ENCODE measurements at places on chromosomes 13 and 19.
A peak's percentile ranks its signal among the peaks of the same experiment; 100 is the strongest.

- DNase-seq, result no peak
Measured at GRCh38 chr13:41520016-41520659, 62.8 kb downstream of the RGCC start.

GRCh38 chr13:23966691-23967615 is 69.7 kb upstream of the C1QTNF9B start:
- DNase-seq, result no peak

DNA sequence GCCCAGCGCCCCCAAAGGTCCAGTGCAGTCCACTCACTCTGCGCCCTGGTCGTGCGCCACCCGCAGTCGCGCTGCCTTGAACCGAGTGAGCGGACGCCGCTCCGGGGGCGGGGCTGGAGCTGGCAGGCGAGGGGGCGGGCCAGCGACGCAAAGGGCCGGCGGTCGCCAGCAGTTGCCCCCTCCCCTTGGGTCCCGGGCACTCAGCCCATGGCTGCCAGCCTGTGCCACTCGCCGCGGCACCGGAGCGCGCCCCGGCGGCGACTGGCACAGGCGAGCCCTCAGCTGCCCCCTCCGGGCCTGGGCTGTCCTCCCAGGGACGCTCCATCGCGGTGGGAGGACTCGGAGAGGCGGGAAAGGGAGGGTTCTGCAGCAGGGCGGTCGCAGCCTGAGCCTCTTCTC is at the start of gene S1PR5:
Gene S1PR5 (minus strand): TSS at position 87 of the 399 bp plus-strand sequence. CDS start 2,436 bp downstream, outside the sequence.
- no peak for DNase-seq

DNA sequence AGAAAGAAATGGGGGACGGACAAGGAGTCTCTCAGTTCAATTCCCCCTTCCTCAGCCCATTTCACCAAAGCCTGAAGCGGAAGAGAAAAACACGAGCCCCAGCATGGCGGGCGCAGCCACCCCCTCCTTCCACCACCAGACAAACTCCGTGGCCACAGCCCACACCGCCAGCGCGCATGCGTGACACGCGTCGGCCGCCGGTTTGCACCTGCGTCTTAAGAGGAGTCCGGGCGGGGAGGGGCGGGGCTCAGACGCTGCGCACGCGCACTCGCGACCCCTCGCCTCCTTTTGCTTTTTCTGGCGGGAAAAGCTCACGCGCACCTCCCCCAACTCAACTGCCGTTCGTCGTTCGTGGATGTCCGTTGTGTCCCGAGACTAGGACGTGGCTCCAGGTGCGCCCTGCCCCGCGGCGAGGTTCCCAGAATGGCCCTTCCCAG is at the start of gene KASH5:
Gene KASH5 (plus strand): TSS at position 314 of the 437 bp plus-strand sequence. CDS start 2,635 bp downstream, outside the sequence.
- peak; percentile 55 for DNase-seq

GRCh38 chr19:18869781-18870530 is 26.0 kb downstream of the CERS1 start:
- no peak for DNase-seq

- DNase-seq, result no peak
Measured at GRCh38 chr13:67914535-67914934, 684.4 kb upstream of the PCDH9 start.

GRCh38 chr13:66367356-66367755 is 862.8 kb downstream of the PCDH9 start:
- DNase-seq, result no peak

GRCh38 chr13:100826441-100826840 is 151.8 kb upstream of the TMTC4 start:
- DNase-seq, result no peak

DNA sequence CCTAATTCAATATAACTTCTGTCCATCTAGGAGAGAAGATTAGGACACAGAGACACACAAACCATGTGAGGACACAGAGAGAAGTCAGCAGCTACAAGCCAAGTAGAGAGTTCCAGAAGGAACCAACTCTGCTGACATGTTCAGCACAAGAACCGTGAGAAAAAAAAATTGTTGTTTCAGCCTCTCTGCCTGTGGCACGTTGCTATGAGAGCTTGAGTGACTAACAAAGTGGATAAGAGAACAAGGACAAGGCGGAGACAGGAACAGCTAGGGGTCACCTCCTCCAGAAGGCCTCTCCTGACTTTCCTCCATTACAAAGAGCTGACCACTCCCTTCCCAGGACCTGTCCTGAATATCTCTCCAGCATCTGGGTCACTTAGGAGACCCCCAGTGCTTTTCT is 5.6 kb upstream of the SIGLEC12 start:
- no peak for DNase-seq

DNA sequence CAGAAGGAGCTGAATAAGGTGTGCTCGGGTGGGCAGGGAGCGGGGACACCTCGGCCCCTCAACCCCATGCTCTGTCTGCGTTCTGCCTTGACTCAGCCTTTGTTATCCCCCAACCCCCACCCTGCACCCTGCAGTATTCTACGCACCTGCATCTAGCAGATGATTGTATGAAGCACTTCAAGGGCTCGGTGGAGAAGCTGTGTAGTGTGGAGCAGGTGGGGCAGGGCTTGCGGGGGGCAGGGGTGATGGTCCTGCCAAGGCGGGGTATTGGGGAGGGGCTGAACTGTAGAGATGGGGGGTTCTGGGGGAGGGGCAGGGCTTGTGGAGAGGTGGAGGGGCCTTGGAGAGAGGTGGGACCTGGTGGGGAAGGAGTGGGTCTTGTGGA is 6.1 kb downstream of the STXBP2 start:
- DNase-seq, result no peak

DNA sequence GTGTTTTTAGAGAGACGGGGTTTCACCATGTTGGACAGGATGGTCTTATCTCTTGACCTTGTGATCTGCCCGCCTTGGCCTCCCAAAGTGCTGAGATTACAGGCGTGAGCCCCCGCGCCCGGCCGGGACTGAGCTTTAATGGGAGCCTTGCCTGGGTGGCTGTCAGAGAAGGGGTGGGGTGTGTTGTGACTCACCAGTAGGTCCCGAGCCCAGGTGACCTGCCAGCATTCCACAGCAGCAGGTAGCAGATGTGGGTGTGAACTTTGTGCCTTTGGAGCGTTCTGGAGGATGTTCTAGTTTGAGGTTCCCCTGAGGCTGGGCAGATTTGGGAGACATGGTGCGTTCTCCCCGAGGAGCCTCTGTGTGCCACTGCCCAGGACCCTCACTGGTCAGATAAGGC is 7.1 kb upstream of the EPN1 start:
- DNase-seq, result no peak

- DNase-seq, result no peak
Measured at GRCh38 chr13:22964245-22964966, 216.4 kb upstream of the SGCG start.

GRCh38 chr13:28586439-28587173 is 72.3 kb upstream of the POMP start:
- no peak for DNase-seq

DNA sequence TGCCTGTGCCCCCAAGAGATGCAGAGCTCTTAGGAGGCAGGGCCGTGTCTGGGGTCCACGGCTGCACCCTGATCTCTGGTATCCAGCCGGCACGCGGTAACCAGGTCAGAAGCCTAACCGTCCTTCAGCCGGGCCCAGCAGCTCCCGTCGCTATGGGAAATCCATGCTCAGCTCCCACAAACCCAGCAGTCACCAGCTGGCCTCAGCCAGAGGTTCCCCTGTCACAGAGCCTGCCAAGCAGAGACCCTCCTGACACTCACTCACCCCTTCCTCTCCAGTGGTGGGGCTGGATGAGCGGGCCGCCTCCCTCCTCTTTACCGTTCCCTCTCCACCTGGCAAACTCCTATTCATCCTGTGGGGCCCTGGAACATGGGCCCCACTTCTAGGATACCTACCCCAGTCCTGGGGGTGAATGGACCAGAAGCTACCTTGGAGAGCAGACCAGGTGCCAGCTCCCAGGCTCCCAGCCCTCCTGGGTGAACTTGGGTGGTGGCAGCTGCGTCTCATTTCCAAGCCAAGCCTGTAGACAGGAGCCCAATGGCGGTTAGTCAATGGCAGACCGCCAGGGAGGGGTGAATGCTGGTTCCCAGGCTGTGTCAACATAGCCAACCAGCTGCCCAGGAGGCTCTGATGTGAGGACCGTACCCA is 21.4 kb upstream of the TCF3 start:
- no peak for DNase-seq

DNA sequence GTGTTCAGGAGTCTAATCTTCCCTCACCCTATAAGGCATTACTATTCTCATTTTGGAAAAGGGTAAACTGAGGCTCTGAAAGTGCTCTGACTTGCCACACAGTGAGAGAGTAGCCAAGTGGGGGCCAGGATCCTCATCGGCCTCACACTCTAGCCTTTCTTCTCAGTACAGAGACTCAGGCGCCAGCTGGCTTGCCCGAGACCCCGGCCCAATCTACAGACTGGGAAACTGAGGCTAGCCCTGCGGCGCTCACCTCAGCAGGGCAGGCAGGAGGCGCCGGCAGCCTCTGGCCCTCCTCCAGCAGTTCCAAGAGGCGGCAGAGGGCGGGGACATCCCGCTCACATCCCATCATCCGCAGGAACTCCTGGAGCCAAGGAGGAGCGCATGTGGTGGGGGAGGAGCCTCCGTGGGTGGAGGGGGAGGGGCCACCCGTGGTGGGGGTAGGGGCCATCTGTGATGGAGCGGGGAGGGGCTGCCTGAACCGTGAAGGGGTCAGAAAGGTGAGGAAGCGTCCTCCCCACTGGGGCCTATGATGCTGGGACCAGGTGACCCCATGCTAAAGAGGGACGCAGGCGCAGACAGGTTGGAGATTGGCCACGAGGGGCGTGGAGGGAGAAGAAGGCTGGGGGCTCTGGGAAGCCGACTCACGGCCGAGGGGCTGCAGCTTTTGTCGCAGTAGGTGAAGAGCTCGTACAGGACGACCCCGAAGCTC is 8.7 kb upstream of the INSL3 start:
- DNase-seq, result no peak

DNA sequence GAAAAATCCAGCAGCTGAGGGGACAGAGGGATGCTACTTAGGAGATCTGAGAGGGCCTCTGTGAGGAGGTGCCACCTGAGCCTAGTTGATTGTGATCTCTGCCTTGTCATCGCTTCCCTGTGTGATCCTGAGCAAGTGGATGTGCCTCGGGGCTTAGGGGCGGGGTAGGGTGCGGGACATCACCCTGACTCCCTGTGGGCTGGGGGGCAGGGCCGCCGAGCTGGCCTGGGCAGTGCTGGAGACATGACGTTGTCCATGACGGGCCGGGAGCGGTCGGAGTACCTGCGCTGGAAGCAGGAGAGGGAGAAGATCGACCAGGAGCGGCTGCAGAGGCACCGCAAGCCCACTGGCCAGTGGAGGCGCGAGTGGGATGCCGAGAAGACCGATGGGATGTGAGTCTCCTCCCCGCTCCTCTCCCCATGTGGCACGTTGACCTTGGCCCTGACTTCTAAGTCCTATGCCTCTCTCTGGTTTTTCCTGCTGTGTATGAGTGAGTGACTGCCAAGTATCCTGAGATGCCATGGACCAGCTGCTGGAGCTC is 8.2 kb upstream of the INAFM1 start:
- no peak for DNase-seq

DNA sequence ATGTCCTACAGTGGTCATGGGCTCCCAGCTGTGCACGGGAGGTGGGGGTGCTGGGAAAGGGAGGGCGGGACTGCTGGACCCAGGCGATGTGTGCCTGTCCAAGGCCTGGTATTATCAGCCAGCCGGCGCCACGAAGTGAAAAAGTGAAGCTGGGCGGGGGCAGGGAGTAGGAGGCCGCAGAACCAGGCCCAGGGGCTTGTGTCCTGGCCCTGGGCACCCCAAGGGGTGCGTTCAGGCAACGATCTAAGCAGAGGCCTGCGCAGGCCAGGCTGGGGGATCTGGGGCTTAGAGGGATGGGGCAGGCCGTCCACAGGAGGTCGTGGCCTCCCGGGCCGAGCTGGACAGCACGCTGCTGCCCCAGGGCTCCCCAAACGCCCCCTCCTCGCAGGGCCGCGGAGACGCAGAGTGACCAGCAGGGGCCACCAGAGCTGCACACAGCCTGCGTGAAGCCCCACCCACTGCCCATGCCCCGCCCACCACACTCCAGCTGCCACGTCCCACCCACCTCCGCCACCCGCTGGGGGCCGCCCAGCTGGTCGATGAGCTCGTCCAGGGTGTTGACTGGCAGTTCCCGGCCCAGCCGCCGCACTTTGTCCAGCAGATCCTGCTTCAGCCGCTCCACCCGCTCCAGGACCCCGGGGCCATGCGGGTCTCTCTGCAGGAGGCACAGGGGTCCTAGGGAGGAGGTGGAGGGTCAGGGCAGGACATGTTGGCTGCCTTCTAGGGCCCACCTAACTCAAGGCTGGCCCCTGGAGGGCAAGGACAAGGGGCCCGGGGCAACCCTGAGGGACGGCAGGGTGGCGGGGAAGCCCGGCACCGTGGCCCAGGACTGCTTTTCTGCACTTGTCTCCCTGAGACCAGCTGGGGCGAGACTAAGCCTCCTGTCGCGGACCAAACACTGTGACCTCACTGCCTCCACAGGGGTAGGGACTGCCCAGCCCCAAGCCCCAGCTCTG is 9.5 kb downstream of the GPX4 start:
- peak; percentile 75 for DNase-seq

GRCh38 chr19:8421484-8422461 is 8.7 kb downstream of the MARCHF2 start:
- no peak for DNase-seq

DNA sequence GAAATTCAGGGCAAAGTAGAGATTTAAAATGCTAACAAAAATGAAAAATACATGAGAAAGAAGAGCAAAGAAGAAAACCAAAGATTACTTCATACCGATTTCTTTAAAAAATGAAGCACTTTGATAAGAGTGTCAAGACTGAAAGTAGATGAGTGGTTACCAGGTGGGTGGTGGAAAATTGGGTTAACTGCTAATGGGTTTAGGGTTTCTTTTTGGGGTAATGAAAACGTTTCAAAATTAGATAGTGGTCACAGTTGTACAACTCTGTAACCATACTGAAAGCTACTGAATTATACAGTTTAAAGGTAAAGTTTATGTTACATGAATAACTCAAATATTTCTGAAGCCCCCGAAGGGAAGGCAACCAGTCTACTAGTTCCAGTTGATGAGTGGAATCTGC is 179.4 kb downstream of the NDFIP2 start:
- no peak for DNase-seq

DNA sequence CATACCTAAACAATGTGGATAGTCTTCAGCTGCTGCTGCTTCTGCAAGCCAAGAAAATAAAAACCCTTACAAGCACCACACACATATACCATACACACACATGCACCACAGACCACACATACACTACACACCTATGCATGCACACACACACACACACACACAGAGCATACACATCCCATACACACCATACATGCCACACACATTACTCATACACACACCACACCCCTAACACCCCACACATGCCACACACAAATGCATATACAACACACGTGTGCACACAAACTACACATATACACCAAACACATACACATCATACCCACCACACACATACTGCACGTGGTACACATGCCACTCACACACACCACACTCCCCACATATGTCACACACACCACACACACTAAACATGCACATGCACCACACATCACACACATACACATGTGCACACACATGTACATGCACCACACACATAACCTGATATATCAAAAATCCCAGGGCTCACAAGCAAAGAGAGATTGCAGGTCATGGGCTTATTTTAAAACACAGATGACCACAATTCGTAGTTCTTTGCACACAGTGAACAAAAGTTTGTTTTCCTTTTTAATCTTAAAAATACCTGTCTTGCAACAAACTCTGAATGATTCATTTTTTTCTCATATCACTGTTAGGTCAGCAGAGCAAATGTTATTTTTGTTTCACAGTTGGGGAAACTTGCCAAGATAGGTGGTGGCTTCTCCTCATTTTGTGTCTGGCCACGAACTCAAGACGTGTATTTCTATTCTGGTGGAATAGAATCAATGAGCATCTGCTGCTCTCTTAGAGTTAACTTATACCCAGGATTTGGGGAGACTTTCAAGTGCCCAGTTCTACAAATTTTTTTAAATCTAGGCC is 456.6 kb downstream of the FGF9 start:
- DNase-seq, result no peak

- no peak for DNase-seq
Measured at GRCh38 chr19:4380254-4380727, 20.1 kb downstream of the SH3GL1 start.

Data from activated naive CD8-positive, alpha-beta T cell treated with anti-CD3 and anti-CD28 coated beads, Interleukin-2, amount 50 U/mL, for 16 hours (primary cell).